ENCODE measurements at places on chromosomes 7 and 10. TPM values are rescaled to one million over a fixed set of nuclear protein-coding genes. Genes with fewer than 3 reads are reported as not detected.

The SLC29A4 gene
- polyA plus RNA-seq: 0.22 TPM

The LRGUK gene
- not detected for polyA plus RNA-seq

The CCL24 gene
- polyA plus RNA-seq: not detected

The HHEX gene
- polyA plus RNA-seq: 0.71 TPM

The RSBN1L gene
- 8.2 TPM for polyA plus RNA-seq

The ELFN1 gene
- polyA plus RNA-seq: not detected

The STRIP2 gene
- not detected for polyA plus RNA-seq

The TCERG1L gene
- not detected for polyA plus RNA-seq

The AKR1C4 gene
- polyA plus RNA-seq: not detected

The AGAP9 gene
- polyA plus RNA-seq: not detected

The STEAP1B gene
- polyA plus RNA-seq: not detected

The PVRIG gene
- polyA plus RNA-seq: 94.5 TPM

The TRIM73 gene
- 0.81 TPM for polyA plus RNA-seq

The PRR15 gene
- not detected for polyA plus RNA-seq

The PHKG1 gene
- polyA plus RNA-seq: 0.71 TPM
